ENCODE measurements at places on chromosomes 16 and 17.
A peak's percentile ranks its signal among the peaks of the same experiment; 100 is the strongest.

DNA sequence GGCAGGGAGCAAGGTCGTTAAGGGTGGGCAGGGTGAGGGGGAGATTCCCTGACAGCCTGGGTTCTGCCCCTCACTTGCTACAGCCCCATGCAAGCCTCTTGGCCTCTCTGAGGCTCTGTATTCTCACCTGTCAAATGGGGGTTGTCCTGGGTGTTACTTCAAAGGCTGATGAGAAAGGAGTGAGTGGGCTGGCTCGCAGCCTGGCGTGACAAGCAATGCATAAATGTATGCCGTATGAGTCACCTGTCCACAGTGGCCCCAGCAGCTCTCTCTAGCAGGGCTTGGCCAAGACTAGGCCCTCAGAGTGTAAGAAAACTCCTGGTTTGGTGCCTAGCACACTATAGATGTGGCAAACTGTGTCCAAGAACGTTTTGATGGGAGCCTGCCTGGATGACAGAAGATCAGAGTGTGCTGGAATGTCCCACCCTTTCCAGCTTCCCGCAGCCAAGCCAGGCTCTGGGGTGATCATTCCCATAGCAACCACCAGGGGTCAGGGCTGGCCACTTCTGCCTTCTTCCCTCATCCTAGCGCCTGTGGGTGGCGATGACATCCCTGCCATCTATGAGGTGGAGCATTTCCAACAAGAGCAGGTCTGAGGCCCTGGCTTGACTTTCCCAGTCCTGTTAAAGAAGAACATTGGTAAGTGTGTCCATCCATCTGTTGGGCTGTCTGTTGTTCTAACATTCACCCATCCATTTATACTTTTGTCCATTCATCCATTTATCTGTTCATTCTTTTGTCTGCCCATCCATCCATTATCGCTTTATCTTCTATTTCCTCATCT, 37.2 kb upstream of the ADGRG1 start:
- peak; percentile 86 for DNase-seq

DNA sequence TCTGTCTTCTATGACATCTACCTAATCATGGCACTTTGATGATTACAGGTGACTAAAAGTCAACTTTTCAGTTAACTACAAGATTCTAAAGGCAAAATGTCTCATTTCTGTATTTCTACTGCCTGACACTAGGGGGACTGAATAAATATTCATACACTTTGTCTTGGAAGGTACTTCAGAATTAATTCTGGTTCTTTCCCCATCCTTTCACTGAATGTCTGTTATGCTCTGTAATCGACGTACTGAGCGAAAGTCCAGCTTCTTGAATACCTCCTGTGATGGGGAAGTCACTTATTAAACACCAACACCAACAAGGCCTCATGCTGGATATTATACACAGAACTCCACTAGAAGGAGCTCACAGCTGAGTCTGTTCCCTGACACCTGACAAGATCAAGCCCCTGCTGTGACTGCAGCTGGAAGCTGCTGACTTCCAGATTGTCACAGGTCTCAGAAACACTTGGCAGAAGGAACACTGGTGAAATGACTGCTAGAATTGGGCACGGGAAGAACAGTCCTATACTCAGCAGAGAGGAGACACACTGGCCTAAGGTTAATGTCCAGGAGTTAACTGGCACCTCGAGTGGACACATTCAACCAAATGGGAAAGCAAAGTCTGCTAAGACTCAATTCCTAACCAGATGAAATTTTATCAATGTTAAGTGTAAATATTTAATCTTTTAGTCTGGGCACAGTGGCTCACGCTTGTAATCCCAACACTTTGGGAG, 31.9 kb downstream of the CMC2 start:
- DNase-seq: no peak

GRCh38 chr17:12665263-12666210, at the start of gene MYOCD:
TSS of gene MYOCD (plus strand) at chr17:12665890. CDS start at chr17:12666189, 299 bp downstream.
- DNase-seq: peak; percentile 77

GRCh38 chr16:50616386-50616785, 64.7 kb downstream of the SNX20 start:
- DNase-seq: no peak

DNA sequence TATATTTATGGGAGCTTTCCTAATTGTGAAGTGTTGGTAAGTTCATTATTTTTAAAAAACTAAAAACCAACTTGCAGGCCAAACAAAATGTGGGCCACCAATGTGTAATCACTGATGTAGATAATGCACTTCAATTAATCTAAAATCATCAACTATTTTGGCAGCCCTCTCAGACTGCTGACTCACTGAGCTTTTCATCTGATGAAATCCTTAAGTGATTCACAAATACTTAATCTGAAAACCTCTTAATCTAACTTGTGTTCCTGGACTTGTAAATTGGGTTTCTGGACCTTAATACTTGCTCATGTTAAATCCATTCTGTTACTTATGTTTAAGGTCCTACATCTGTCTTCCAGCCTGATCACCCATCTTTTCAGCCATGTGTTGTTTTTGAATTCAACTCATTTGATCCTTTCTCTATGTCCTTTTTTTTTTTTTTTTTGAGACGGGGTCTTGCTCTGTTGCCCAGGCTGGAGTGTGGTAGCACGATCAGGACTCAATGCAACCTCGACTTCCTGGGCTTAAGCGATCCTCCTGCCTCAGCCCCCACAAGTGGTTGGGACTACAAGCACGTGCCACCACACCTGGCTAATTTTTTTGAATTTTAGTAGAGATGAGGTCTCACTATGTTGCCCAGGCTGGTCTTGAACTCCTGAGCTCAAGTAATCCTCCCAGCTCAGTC, 39.0 kb downstream of the PRKCB start:
- no peak for DNase-seq

DNA sequence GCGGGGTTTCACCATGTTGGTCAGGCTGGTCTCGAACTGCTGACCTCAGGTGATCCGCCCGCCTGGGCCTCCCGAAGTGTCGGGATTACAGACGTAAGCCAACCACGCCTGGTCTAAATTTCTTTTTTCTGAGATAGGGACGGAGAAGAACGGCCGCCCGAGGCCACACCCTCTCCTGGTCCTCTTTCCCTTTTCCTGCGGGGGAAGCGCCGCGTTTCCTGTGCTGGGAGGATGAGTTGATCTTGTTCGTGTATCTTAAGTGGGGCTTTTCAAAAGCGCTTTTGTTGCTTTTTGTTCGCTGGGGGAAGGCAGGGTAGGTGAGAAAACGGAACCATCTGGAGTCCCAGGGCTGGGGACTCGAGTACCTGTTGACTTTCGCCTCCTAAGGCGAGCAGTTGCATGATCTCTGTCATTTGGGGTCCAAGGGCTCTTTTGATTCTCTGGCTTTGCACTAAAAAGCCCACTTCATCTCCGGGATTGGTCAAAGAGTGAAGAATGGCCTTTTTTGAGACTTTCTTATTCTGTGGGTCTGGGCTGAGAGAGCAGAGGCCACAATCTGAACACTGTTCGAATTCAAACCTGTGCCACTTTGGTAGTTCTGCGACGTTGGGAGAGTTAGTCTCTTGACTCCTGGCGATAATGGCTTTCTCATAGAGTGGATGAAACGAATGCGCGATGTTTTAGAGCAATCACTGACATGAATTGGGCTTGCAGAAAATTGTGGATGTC, 1.3 kb downstream of the FUS start:
- DNase-seq: peak; percentile 74

DNA sequence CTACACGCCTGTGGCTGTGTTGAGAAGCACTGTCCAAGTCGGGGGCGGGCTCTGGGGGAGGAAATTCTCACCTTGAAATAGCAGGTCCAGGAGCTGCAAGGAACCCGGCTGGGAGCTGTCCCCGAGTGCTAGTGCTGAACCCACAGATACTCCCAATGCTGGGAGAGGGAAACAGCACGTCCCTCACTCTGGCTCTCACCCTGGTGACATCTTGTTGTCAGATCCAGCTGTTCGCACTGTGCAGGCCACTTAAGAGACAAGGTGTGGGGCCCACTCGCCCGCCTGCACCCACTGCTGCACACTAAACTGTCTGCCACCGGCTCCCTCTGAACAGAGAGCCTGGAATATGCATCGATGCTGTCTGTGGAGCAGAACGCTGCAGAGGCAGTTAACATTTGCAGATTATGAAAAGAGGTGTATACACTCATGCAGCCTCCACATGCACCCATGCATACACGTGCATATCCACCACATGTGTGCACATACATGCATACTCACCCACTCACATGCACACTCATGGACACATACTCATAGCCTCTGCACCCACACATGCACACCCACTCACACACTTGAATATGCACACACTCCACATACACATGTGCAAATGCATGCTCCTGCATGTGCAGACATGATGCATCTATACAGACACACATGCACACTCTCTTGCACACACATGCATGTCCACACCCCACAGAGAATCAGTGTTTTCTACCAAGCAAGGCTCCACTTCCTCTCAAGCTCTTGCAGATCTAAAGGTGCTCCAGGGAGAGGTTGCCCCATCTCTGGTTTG, 42.0 kb downstream of the MGAT5B start:
- DNase-seq: peak; percentile 77

DNA sequence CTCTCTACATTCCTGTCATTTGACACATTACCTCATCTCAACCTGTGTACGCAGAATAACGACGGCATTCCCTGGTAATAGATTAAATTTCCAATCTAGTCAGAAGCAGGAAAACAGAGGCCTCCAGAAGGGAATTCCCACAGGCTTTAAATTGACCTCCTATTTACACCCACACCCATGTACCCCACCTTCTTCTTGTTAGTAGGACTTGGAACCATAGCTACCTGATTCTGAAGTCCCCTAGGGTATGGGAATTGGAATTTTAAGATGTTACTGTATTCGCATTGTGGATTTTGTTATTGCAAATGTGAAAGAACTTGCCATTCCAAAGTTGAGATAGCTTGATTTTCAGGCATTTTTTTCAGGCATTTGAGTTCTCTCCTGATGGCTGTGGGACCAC, 377.5 kb upstream of the DYNLRB2 start:
- DNase-seq: no peak

DNA sequence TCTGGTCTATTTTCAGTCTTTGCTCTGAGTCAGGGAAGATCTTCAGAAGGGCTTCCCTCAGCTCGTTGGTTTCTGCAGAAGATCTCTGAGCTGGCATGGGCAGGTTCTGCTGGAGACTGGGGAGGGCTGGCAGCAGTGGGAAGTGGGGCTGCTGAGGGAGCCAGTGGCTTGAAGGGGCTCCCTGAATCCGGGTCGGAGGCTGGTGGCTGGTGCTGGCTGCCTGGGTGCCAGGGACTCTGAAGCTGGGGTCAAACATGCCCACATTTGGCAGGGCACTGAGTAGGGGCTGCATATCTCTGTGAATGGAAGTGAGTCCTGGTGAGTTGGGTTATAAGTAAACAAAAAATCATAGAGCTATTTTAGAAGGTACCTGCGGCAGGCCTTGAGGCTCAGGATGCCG, 67.0 kb downstream of the N4BP1 start:
- no peak for DNase-seq

GRCh38 chr16:66441586-66442375, 14.7 kb downstream of the BEAN1 start:
- no peak for DNase-seq

GRCh38 chr16:87951552-87952538, 611 bp downstream of the BANP start:
- DNase-seq: no peak

- DNase-seq: no peak
Observed at GRCh38 chr17:21251337-21252010, 1.7 kb downstream of the NATD1 start.

GRCh38 chr17:55873017-55873758, 122.3 kb downstream of the PCTP start:
- no peak for DNase-seq

DNA sequence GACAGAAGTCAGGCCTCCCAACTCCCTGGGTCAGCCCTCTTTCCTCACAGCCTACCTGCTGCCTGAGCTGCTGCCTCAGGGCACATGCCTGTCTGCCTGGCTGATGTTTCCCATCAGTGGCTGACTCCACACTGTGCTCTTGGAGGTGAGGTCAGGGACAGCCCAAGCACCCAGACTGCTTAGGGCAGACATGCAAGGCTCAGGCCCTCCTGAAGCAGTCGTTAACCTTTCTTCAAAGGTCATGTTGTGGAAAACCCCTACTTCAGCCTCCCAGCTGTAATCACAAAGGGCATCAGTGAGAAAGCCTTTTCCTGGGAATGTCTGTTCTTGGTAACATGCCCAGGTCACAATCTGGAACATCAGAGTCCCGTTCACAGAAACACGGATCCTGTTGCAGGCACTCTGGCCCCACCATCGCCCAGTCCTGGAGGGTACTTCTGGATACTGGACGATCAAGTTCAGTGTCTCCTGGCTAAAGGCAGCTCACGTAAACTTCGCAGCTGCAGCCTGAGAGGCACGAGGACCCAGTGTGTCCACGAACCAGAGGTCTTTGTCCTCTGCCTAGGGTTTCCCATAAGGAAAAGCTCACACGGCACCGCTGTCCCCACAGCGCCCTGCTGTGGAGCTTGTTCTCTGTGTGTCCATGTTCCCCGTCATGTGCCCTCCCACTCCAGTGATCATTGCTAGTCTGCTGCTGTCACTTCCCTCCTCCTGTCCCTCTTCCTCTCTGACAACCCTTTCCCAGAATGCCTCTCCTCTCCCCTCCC, 54.9 kb downstream of the GNAO1 start:
- no peak for DNase-seq

DNA sequence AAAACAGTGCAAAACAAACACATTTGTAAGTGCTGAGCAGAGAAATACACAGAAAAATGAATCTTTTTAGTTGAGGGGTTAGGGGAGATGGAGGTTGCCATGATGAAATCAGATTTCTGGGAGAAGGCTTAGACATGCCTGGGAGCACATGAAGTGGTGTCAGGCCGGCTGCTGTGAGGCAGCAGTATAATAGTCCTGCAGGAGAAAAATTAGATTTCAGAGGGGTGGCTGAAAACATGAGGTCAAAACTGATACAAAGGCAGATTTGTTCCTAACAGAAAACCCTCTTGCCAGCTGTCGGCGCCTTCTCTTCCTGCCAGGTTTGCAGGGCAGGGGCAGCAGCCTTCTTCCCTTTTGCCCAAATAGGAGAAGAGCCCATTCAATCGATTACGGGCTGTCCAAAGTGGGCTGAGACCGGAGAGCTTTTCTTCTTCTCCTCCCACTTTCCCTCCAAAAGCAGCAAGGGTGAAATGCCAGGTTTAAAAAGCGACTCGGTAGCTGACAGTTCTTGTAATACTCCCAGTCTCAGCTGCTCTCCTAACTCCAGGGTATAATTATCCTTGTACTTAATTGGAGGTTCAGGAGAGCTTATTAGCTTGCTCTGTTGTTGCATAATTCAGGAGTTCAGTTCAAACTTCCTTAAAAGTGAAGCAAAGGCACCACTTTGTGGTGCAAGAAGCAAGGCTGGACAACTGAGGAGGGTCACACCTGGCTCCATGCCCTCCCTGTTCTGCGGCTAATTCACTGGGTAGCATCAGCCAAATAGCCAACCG, 80.0 kb downstream of the PCTP start:
- no peak for DNase-seq
